ENCODE measurements at places on chromosomes 16 and 17.

- DNase-seq = no peak
These were observed 86.8 kb downstream of the NTN1 start for GRCh38 chr17:9108146-9108545.

DNA sequence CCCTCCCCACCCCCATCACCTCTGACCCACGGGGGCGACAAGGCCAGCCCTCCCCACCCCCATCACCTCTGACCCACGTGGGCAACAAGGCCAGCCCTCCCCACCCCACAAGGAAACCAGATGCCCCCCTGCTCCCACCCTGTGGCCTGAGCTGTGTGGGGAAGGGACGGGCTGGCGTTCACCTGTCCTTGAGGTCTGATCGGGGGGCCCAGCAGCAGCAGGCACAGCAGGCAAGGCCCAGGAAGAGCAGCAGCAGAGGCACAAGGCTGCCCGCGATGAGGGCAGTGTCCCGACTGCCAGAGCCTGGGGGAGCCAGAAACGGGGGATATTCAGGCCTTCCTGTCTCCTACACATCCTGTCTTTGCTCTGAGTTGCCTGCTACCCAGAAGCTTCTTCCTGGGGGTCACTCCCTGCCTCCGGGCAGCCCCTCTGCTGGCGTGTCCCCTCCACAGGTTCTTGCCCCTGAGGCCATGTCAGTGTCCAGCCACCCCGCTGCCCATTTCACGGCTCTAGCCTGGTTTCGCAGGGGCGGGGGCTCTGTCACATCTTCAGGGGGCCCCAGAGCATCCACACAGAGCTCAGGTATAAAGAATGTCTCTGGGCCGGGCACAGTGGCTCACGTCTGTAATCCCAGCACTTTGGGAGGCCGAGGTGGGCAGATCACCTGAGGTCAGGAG is 6.8 kb downstream of the SCARF1 start:
- no peak for DNase-seq

- no peak for DNase-seq
These were observed 28.9 kb upstream of the CMIP start for GRCh38 chr16:81415751-81416150.

GRCh38 chr16:29198731-29199521 is 207.6 kb downstream of the NPIPB11 start:
- DNase-seq = no peak

GRCh38 chr16:71293919-71294318 is 4.7 kb upstream of the CMTR2 start:
- no peak for DNase-seq

GRCh38 chr16:51201604-51202003 is 50.5 kb upstream of the SALL1 start:
- DNase-seq = no peak

- DNase-seq = no peak
These were observed 136.7 kb downstream of the XYLT1 start for GRCh38 chr16:17334096-17334495.

DNA sequence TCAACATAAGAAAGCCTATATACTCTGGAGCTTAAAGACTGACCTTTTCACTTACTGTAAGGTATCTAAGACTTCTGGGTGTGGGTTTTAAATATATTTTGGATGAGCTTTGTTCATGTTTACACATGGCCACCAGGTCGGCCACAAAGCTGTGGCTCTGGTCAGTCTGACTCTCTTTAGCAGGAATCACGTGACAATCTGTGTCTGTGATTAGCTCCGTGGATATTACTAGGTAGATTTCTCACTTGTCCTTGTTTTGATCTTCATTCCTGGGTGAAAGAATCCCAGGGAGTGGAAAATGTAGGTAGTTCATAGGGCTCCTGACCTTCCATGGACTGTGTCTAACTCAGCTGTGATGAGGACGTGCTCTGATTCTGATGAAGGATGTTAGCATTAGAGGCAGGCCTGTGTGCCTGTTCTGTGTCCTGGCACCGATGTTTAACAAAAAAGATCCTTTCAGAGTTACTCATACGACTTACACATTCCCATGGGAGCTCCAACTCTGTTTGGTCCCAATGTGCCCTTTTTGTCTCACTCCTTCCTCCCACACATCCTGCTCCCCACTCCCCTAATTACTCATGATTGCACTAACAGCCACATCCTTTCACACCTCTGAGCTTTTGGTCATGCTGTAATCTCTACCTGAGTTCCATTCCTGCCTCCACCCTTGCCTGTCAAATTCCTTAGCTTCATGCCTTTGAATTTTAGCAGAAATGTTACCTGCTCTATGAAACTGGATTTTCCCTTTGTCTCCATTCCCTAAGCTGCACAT is 425.1 kb downstream of the MAF start:
- no peak for DNase-seq
